ENCODE measurements at places on chromosomes 11 and 22. TPM values are rescaled to one million over a fixed set of nuclear protein-coding genes. Genes with fewer than 3 reads are reported as not detected.

DNA sequence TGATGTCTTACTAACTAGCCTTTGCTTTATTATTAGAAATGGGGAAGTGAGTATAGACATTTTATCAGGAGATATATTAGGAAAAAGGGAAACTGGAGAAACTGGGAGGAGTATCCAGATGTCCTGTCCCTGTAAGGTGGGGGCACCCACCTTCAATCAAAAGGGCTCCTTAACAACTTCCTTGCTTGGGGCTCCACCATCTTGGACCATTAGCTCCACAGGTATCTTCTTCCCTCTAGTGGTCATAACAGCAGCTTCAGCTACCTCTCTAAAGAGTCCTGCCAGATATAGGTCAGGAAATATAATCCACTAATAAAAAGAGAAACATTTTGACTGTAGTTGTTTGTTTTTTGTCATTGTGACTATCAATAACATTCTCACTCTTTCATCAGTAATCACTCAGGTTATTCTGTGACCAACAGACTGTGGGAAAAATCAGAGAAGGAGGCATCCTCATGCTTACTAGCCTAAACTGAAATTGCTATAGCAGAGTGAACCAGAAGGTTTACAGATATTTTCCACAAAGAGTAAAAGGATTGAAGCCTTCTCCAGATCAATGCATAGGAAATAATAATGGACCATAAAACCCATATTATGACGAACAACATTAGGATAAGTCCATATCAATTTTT lies 10.4 kb downstream of the OR51B4 start:
- DNase-seq = peak; percentile 52

- no peak for DNase-seq
These were observed 20.3 kb downstream of the FLI1 start for GRCh38 chr11:128714123-128714522.

GRCh38 chr22:39241794-39242594 lies 2.8 kb downstream of the PDGFB start:
- no peak for DNase-seq

DNA sequence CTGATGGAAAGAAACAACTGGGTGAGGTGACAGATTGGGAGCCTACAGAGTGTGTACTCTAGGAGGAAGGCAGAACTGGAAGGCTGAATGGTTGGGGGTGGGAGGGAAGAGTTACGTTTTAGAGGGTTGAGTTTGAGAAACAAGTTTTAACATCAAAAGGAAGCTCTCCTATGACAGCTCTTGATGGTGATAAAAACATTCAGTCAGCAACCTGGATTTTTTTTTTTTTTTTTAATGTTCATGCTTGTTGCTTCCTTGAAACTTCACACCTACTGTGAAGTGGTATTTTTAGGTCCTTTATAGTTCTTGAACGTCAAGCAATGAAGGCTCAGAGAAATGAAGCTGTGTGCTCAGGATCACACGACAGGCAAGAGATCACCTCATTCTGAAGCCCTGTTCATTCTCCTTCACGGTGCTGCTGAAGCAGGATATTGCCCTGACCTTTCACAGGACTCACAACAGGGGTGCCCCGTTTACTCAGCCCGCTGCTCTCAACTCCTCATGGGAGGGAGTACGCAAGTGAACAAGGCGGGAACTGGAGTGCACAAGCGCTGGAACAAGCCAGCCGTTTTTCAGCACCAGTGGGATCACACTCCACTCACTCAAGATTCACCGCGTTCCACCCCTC lies 1.6 kb upstream of the TMEM109 start:
- DNase-seq = no peak

DNA sequence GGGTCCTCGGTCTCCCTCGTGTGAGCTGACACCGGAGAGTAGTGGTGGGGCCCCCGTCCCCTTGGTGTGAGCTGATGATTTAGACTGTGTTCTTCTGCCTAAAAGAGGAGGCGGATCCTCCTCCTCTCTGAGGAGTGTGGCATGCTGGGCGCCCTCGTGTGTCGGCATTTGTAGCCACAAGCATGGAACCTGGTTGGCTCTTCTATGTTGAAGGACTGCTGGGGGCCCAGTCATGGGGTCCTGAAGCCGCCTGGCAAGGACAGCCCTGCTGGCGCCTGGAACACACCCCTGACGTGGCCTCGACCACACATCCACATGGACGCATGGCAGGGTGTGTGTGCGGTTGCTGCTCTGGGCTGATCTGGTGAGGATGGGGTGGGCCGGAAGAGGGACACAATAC lies 50.2 kb downstream of the AP2A2 start:
- no peak for DNase-seq

DNA sequence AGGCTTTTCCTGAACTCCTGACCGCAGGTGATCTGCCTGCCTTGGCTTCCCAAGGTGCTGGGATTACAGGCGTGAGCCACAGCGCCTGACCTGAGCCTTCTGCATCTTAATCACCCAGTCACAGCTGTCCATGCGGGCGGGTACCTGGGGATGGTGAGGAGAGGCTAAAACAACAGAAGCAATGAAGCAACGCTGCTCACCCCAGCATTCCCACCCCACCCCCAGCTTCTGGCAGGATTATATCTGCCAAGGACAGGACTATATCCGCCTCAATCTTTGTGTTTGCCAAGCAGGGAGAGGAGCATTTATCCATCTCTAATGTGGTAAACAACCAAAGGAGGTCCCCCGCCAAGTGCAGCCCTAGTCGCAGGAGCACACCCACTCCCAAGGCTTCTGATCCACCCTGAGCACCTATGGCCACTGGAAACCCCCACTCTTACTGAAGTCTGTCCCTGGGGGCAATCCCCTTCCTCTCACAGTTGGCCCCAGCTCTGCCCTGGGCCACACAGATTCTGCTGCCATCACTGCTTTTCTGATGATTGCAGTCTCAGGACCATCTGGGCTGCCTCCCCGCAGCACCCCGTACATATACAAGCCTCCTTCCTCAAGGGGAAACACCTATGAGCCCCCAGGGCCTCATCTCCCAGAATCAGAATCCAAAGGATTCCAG lies 8.8 kb upstream of the LGALS2 start:
- DNase-seq = no peak

DNA sequence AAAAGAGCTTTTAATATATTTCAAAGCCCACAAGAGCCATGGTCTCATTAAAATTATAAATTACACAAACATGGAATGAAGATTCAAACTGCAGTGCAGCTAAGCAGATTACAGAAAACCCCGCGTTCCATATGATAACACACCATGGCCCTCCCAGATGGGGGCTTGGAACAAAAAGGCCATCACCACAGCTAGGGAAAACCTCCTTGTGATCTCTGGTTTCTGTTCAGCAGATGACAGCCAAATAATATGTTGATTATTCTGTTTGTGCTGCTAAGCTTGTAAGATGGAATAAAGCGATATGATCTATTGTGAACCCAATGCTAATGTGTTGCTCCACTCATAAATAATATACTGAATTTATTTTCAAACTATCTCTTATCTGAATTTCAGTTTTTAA lies 28.5 kb downstream of the IMMP1L start:
- DNase-seq = no peak

DNA sequence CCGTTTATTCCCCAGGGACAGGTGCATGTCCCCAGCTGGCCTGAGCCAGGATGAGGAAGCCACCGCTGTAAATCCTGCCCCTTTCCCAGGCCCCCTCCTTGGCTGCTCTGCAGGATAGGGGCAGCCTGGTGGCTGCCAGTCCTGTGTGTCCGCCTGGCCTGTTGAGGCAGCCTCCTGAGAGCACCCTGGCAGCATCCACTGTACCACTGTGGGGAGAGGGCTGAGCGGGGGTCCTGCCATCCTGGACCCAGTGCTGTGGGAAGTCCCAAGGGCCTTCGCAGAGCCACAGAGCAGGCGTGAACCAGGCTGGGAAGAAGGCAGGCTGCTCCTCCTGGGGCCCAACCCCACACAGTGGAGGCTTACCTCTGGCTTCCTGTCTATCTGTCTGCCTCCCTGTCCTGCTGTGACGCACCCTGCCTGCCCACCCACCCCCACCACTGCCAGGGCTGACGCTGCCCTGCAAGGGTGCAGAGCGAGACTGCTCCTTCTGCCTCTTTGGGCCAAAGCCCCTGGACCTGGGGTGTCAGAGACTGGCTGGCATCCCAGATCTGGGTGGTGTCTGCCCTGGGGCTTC lies 8.4 kb downstream of the KCTD17 start:
- DNase-seq = no peak

DNA sequence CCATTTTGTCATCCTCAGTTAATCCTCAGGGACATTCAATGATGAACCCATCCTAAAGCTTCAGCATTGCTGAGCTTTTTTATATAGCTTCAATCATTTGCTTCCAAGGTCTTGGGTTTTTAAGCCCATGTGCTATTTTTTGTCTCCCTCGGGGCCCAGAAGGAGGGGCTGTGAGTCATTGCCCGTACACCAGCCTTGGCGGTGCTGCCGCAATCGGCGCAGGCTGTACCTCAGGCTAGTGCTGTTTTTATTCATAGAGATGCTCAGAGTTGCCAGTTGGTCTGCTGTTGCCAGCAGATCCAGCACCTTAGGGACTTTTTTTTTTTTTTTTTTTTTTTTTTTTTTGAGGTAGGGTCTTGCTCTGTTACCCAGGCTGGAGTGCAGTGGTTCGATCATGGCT lies 35.5 kb downstream of the ACO2 start:
- peak; percentile 17 for DNase-seq

DNA sequence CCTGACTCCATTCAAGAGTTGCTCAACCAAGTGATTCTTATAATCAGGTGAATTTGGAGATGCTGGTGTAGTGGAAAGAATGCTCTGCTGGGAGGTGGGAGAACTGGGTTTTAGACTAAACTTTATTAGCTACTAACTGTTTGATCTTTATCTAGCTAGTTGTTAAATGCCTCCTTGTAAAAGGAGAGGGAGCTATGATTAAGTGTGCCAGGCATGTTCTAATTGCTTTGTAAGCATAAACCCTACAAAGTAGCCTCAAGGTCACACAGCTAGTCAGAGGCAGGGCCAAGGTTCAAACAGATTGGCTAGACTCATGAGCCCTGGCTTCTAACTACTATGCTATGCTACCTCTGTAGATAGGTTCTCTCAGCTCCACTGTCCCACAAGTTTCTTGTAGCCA lies 105.5 kb downstream of the NXPE2 start:
- DNase-seq = no peak

- DNase-seq = no peak
These were observed 8.9 kb upstream of the SEPTIN5 start for GRCh38 chr22:19705181-19705934.

GRCh38 chr11:2892967-2893528 lies 7.5 kb upstream of the CDKN1C start:
- no peak for DNase-seq

- no peak for DNase-seq
These were observed 223.5 kb upstream of the NTM start for GRCh38 chr11:131146827-131147490.

DNA sequence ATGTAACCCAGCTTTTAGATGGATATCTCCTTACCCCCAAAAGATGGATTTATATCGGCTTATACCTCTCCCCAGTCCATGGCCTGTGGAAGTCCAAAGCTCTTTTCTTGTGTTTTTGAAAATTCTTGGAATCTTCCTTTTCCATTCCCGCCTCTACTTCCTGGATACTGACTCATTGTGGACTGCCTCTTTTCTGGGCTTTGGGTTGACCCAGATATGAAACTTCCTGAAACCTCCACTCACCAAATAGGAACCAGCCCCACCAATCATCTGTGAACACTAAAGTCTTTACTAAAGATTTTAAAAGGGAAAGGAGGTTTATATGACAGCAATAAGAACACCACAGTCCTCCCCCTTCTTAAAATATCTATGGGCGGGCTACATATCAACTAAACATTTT lies 163.4 kb upstream of the SYN3 start:
- no peak for DNase-seq

DNA sequence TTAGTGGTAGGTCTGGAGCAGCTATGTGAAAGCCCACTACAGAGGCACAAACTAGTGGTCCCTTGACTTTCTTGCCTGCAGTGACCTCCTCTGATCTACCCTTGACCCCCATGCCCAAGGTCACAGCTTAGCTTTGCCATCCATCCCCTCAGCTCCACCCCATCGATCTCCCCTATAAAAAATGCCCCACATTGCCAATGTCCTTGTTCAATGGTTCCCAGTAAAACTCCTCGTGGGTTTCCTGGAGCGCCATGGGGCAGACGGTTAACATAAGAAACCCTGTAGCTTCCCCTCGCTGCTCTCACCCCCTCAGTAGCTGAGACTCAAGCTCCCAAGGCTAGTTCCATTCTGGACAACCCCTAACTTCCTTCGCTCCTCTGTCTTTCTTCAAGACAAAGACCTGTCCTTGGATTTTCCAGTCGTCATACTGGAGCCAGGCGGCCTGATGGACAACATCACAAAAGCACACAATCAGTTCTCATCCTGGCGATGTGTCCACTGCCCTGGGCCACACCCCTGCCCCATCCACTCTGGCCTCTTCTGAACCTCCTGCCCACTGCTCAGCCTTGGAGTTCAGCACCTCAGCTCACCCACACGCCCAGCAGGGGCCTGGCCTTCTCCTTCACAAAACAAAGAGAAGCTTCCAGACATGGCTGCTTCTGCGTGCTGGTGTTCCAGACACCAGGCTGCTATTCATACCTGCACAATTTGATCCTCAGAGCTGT lies 1429.3 kb downstream of the BRD1 start:
- no peak for DNase-seq

DNA sequence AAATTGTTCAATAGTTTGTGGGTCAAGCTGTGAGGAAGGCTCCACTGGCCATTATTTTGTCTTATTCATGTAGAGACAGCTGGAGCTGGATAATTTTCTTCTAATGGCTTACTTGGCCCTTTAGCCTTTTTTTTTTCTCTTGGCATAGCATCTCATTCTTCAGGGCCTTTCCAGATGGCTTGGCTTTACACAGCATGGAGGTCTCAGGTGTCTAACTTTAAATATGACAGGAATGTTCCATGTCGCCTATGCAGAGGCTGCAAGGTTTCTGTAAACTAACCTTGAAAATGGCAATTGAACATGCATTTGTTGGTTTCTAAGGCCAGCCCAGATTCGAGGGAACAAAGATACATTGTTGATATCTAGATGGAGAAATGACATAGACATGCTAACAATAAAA lies 247.9 kb upstream of the CNTN5 start:
- DNase-seq = no peak

DNA sequence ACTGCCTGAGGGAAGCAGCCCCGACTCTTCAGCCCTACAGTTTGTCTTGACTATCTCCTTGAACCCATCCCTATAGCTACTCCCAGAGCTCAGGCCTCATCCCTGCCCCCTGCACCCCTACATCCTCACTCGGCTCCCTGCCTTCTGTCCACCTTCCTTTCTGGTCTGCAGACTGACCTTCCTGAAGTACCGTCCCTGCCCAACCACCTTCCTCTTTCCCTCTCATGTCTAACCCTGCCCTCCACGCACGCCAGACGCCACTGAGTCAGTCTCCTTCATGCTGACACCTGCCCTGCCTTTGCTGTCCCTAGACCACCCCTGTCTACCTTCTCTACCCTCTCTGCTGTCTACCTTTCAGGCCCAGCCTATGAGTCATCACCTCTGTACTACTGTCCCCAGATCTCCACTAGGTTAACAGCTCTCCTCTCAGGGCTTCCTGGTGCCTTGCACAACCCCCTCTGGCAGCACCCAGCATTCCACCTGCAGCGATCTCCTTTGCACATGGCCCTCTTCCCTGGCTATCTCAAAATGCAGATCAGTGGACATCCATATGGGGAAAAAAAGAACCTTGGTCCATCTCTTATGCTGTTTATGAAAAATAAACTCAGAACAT lies 8.9 kb downstream of the KCTD21 start:
- no peak for DNase-seq

GRCh38 chr22:50264104-50264745 lies 2.7 kb upstream of the MAPK12 start:
- DNase-seq = no peak

GRCh38 chr22:21646608-21647590 lies 4.8 kb downstream of the SDF2L1 start:
- DNase-seq = peak; percentile 71

The DGAT2 gene
- total RNA-seq = 3.9 TPM

The ZNF215 gene
- 3.3 TPM for total RNA-seq

The TBC1D22A gene
- total RNA-seq = 8.7 TPM

The MMP7 gene
- total RNA-seq = 0.12 TPM

The PHETA2 gene
- 1.8 TPM for total RNA-seq

The SPTY2D1 gene
- total RNA-seq = 10.4 TPM

The DCHS1 gene
- 0.14 TPM for total RNA-seq

Measured in NCI-H460 (cell line).